ENCODE measurements at places on chromosomes 11 and 22.
A peak's percentile ranks its signal among the peaks of the same experiment; 100 is the strongest.

DNA sequence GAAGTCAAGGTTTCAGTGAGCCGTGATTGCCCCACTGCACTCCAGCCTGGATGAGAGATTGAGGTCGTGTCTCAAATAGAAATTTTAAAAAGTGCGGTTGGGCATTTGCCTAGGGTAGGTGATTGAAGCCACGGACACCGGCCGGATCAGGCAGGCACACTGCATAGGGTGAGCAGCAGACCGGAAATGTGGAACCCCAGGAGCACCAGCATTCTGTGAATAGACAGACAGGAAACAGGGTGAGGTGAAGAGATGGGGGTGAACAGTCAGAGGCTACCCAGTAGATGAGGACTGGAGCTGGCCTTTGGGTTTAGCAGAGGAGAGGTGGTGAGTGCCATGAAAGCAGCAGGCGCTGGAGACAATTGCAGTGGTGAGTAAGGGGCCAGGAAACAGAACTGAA lies 43.5 kb downstream of the PPFIA1 start:
- no peaks in the 10 kb centered on the region for H3K4me1 ChIP-seq
- no peaks in the 10 kb centered on the region for H3K27me3 ChIP-seq
- no peaks in the 10 kb centered on the region for H3K36me3 ChIP-seq
- H3K4me3 ChIP-seq = no peak overlapping the region

DNA sequence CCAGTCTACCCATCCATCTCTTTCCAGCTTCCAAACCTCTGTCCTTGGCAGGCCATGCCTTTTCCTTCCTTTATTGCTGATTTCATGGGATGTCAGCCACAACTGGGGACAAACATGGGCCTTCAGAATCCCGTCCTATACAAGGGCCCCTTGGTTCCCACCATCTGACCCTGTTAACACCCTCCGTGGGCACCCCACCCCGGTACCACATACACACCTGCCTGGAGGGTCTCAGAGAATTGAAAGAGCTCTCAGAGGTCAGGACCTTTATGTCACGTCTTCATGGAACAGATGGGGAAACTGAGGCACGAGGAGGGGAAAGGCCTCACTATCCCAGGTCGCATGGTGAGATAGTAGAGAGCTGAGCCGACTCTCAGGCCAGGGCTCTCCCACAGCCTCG lies 53.0 kb downstream of the MPPED1 start:
- H3K36me3 ChIP-seq = no peaks in the 10 kb centered on the region
- H3K27ac ChIP-seq = no peak overlapping the region
- H3K4me1 ChIP-seq = no peaks in the 10 kb centered on the region
- no peaks in the 10 kb centered on the region for H3K27me3 ChIP-seq
- no peak for DNase-seq
- H3K4me3 ChIP-seq = no peak overlapping the region

GRCh38 chr11:19935507-19935906 lies 222.9 kb downstream of the NAV2 start:
- no peak for DNase-seq
- H3K36me3 ChIP-seq = no peaks in the 10 kb centered on the region
- no peaks in the 10 kb centered on the region for H3K27me3 ChIP-seq
- no peak overlapping the region for H3K27ac ChIP-seq

DNA sequence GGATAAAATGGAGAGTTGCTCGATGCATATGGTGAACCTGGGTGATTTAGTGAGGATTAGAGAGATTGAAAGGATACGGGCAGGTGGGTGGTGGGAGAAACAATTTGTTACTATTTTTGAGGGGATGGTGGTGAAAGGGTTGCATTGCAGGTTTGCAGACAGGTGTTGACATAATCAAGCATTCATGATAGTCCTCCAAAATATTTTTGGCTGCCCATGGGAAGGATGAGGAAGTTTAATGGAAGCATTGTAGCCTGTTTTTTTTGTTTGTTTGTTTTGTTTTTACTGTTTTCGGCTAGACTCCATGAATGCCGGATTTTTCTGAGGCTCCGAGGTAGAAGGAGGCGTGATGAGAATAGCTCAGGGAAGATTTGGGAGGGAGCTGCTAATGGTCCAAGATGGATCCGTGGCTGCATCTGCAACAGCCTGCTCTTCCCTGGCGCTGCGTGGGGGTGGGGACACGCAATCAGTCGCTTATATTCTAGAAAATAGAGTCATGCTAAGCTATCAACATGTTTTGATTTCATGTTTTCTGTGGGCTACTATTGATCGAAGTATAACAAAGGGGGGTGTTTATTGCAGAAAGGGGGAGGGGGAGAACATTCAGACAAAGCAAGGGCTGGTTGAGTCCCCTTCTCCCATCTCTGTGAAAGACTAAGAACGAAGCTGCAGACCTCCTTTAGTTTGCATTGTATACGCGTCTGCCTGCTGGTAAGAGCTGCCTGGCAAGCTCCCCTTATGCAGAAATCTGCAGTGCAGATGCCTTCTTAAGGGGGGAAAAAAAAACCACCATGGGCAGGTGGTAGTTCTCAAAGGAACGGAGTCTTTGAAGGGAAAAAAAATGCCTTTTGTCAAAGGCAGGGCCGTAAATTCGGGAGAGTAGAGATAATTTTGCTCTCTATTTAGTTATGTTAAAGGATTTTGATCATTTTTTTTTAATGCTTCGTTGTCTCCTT lies 1.0 kb downstream of the RTN3 start:
- no peaks in the 10 kb centered on the region for H3K36me3 ChIP-seq
- peak overlapping the region; percentile 96 for H3K27ac ChIP-seq
- H3K4me3 ChIP-seq = peak overlapping the region; percentile 78
- peak; percentile 50 for DNase-seq
- no peaks in the 10 kb centered on the region for H3K27me3 ChIP-seq

DNA sequence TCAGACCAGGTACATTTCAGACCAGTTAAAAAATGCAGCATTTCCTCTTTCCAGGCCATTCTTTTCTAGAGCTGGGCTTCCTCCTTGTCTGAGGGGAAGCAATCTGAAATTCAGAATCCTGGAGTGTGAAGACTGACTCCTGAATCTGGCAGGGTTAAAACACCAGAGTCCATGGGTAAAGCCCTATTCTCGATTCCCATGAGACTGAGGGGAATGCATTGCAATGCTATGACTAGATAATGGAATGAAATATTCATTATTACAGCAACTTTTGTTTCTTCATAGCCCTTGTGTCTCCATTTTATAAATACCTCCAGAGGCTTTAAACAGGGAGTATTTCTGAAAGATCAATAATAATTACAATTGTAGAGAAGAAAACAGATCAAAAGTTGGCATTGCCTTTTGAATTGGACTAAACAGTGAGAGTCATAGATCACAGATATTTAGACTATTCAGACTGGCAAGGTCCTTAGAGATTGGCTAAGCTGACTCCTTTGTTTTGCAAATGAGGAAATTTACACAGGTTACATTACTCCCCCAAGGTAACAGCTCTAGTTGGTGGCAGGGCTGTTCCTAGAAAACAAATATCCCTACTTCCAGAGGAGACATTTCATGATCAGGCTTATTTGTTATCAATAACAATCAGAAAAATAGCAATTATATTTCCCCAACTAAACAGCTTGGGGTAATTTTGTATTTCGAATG lies 632.6 kb upstream of the KIRREL3 start:
- no peak overlapping the region for H3K4me3 ChIP-seq
- H3K27me3 ChIP-seq = no peaks in the 10 kb centered on the region
- no peak overlapping the region for H3K27ac ChIP-seq
- DNase-seq = no peak
- H3K36me3 ChIP-seq = no peaks in the 10 kb centered on the region
- peaks cover 4% of the 10 kb centered on the region for H3K4me1 ChIP-seq

GRCh38 chr11:60777572-60777971 lies 7.6 kb upstream of the MS4A10 start:
- H3K4me3 ChIP-seq = no peak overlapping the region
- peaks cover 9% of the 10 kb centered on the region for H3K4me1 ChIP-seq
- no peak overlapping the region for H3K27ac ChIP-seq
- H3K27me3 ChIP-seq = no peaks in the 10 kb centered on the region

GRCh38 chr11:90124371-90124770 lies 10.1 kb upstream of the NAALAD2 start:
- DNase-seq = no peak
- no peak overlapping the region for H3K4me3 ChIP-seq
- H3K36me3 ChIP-seq = no peaks in the 10 kb centered on the region
- no peaks in the 10 kb centered on the region for H3K4me1 ChIP-seq
- no peaks in the 10 kb centered on the region for H3K27me3 ChIP-seq

DNA sequence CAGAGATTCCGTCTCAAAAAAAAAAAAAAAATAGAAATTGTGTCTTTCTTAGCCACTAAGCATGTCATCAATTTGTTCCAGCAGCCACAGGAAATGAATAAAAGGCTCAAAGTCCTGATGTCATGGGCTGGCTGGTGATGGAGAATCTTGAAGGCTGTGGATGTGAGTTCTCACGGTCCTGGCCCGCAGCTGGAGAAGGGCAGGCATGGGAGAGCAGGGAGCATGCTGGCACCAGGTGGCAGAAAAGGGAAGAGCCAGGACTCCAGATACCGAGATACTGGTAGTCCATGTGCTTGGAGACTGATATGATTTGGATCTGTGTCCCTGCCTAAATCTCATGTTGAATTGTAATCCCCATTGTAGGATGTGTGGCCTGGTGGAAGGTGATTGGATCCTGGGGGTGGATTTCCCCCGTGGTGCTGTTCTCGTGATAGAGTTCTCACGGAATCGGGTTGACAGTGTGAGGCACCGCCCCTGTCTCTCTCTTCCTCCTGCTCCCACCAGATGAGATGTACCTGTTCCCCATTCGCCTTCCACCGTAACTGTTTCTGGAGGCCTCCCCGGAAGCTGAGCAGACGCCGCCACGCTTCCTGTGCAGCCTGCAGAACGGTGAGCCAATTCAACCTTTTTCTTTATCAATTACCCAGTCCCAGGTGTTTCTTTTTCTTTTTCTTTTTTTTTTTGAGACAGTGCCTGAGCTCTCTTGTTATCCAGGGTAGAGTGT lies 18.1 kb downstream of the MRGPRD start:
- H3K4me1 ChIP-seq = no peaks in the 10 kb centered on the region
- no peak overlapping the region for H3K27ac ChIP-seq
- DNase-seq = no peak
- H3K27me3 ChIP-seq = no peaks in the 10 kb centered on the region

DNA sequence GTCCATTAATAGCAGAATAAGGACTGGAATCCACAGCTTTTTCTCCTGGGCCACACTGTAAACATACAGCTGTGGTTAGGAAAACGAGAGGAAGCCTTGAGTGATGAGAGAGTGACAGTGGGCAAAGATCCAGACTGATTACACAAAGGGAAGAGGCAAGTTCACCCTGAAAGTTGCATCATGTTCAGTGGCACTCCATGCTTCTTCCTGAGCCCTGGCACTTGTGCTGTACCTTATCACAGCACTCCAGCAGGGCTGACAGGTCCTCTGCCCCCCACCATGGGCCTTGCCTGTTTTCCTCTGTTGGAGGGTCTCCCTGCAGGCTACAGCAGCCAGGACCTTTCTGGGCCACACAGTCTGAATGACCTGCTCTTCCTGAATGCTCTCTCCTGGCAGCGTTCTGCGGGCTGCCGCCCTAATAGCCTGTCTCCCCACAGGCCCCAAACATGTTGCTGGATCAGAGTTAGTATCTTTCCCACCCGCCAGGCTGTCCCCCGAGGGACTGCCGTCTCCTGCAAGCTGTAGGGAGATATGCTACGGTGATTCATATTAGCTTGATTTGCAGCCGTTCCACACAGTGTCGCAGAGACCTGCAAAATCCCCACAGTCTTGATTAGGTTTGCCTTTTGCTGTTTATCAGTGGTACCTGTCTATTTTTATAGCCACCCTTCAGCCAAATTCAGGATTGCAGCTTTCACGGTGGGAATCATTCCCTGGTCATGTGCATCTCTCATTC lies 60.2 kb downstream of the NTM start:
- no peak overlapping the region for H3K4me3 ChIP-seq
- DNase-seq = no peak
- H3K4me1 ChIP-seq = peaks cover under 1% of the 10 kb centered on the region
- H3K27me3 ChIP-seq = no peaks in the 10 kb centered on the region

DNA sequence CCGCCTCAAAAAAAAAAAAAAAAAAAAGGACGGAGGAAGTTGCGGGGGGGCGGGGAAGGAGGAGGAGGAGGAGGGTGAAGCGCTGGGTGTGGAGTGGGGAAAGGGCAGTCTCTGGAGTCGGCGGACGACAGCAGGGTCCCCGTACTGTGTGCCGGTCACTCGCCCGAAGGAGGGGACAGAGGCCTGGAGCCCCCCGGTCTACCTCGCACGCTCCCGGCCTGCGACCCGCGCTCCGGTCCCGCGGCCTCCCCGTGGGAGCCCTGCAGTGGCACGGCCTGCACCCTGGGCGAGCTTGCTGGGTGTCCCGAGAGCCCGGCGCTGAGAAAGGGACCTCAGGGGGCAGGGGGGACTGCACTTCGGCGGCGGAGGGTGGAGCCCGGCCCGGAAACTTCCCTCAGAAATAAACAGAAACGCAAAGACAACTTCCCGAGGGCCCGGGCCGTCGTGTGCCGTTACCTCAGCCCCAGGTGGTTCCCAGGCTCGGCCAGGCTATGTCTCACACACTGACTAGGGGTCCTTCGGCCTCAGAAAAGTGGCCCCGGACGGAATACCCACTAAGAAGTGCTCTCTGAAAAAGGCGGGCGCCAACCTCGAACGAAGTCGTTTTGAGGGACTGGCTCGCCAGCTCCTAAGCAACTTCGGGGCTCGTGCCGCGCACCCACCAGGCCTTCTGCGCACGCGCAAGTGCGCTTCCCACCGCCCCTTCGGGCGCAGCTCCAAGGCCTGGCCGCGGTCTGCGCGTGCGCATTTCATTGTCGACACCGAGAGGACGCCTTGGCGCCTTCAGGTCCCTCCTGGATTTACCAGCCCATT lies at the start of gene MAJIN:
TSS of gene MAJIN (minus strand) at position 688 of the 813 bp plus-strand sequence. CDS start 12,703 bp downstream, outside the sequence.
- peaks cover 10% of the 10 kb centered on the region for H3K4me1 ChIP-seq
- no peaks in the 10 kb centered on the region for H3K36me3 ChIP-seq
- no peak within 1 kb of the TSS for H3K27ac ChIP-seq
- peak; percentile 94 for DNase-seq
- H3K27me3 ChIP-seq = no peaks in the 10 kb centered on the region
- no peak within 1 kb of the TSS for H3K4me3 ChIP-seq

GRCh38 chr11:123410218-123410549 lies 19.9 kb upstream of the GRAMD1B start:
- no peaks in the 10 kb centered on the region for H3K36me3 ChIP-seq
- no peak for DNase-seq
- no peaks in the 10 kb centered on the region for H3K4me1 ChIP-seq
- H3K27me3 ChIP-seq = no peaks in the 10 kb centered on the region

DNA sequence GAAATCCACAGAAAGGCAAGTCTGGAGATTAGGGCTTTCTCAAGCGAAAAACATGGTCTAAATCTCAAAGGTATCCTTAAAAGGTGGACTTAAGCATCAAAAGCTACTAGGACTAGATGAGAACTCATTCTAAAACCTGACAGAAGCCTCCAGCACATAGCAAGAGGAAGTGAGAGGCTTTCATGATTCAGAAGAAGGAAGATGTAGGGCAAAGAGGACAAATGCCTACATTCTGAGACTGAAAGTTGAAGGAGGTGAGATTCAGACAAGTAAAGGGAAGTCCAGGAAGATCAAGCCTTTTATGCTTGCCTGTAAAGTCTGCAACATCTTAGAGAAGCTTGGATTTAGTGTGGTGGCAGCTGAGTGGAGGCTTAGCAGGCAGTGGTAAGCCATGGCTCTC lies 98.9 kb downstream of the PGR start:
- H3K27ac ChIP-seq = no peak overlapping the region
- no peaks in the 10 kb centered on the region for H3K27me3 ChIP-seq
- H3K36me3 ChIP-seq = no peaks in the 10 kb centered on the region
- no peaks in the 10 kb centered on the region for H3K4me1 ChIP-seq
- H3K4me3 ChIP-seq = no peak overlapping the region

- H3K27ac ChIP-seq = no peak overlapping the region
- H3K4me1 ChIP-seq = peaks cover 89% of the 10 kb centered on the region
- H3K4me3 ChIP-seq = no peak overlapping the region
- no peaks in the 10 kb centered on the region for H3K27me3 ChIP-seq
Observed at GRCh38 chr11:117830072-117830471, 5.5 kb upstream of the FXYD2 start.

- no peaks in the 10 kb centered on the region for H3K27me3 ChIP-seq
- peak overlapping the region; percentile 92 for H3K27ac ChIP-seq
- H3K4me1 ChIP-seq = peaks cover 57% of the 10 kb centered on the region
- H3K36me3 ChIP-seq = no peaks in the 10 kb centered on the region
- DNase-seq = peak; percentile 64
Observed at GRCh38 chr22:45163099-45163450, 650 bp upstream of the NUP50 start.

Data from body of pancreas (tissue), 4 donors.